ENCODE measurements at places on chromosomes 2 and 18.

- no peak for DNase-seq
Observed at GRCh38 chr2:230693411-230693810, 19.2 kb upstream of the CAB39 start.

GRCh38 chr2:129777146-129777545, 202.3 kb upstream of the RAB6C start:
- peak; percentile 8 for DNase-seq

- DNase-seq = no peak
Observed at GRCh38 chr2:68908392-68908970, 37.3 kb upstream of the BMP10 start.

DNA sequence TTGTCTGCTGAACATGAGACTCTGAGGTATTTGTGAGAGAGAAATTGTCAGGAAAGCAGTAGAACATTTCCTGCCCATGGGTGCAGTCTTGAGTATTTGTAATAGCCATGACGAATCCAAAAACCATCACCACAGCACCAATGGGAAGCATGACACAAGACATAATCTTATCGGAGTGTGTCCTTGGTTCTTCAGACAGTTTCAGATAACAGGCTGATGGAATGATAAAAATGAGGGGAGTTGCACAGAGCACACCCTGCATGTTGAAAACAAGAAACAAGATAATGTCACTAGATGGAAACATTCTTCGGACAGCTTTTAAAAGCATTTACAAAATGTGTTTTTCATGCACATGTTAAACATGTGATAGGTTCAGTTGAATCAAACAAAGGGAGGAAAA, 56.9 kb downstream of the SLC38A11 start:
- DNase-seq = no peak

DNA sequence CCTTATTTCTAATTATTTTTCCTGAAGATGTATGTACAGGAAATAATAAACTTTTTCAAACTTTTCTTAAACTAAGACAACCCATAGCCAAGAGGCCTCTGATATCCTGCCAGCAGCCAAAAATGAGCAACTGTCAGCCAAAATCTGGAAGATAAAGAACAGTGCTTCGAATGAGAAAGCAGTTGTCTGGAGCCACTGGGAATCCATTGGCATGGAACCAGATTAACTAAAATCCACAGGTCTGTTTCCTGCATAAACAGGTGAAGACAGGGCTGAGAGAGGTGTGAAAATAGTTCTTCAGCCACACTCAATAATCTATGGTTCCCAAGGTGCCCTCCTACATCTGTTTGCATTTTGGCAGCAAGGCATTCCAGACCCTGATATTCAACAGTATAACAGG, 1076.7 kb upstream of the PIK3C3 start:
- DNase-seq = no peak

DNA sequence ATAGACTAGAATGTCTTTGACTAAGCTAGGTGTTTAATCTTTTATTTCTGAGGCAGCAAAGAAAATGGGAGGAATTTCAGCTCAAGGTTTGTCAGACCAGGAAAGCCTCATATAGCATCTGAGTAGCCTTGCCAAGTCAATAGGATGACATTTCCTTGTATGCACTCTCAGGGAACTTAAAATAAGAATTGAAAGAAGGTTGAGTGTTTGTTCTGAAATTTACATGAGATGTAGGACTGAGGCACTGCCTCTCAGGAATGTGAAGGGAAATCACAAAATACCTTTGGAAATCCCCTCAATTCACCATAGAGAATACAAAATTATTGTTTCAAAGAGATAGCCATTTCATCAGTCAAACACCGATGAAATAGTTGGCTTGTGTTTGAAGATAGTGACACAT, 392.0 kb upstream of the NRP2 start:
- no peak for DNase-seq

DNA sequence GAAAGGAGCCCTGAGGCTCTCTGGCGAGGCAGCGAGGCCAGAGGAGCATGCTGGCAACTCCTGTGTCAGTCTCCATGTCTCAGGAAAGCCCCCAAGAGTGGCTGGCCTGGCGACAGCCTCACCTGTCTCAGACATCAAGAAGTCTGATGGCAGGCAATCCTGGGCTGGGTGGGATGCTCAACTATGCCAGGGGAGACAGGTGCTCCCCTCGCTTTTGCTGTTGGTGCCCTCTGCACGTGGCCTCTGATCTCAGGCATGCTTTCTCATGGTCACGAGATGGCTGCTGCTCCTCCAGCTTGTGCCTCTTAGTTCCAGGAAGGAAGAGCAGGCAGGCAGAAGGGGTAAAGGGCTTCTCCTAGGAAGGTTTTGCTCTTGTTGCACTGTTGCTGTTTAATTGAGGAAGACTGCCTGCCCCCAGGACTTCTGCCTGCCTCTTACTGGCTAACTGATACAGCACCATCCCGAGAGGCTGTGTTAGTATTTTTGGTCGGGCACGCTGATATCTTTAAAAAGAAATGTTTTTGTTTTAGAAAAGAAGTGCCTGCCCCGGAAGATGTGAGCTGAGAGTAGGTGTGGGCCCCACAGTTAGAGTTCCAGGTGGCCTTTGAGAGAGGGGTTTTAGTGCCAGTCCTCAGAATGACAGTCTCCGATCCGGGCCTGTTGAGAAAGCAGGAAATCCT, 344.8 kb upstream of the HS6ST1 start:
- no peak for DNase-seq

DNA sequence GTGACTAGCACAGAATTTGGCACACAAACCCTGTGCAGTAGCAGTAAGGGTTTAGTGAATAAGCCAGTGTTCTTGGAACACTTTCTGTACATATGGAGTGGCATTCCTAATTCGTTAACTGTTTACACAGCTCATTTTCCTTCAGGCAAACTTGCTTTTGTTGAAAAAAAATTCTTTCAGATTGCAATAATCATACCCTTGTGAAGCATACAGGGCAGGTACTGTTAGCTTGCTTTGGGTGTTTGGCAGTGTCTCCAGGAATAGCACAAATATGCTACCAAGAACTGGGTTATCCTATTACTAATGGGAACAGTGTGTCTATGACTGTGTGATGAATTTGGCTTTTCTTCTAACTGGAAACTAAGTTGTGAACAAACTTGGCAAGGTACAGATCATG, 33.4 kb downstream of the UGP2 start:
- DNase-seq = no peak

DNA sequence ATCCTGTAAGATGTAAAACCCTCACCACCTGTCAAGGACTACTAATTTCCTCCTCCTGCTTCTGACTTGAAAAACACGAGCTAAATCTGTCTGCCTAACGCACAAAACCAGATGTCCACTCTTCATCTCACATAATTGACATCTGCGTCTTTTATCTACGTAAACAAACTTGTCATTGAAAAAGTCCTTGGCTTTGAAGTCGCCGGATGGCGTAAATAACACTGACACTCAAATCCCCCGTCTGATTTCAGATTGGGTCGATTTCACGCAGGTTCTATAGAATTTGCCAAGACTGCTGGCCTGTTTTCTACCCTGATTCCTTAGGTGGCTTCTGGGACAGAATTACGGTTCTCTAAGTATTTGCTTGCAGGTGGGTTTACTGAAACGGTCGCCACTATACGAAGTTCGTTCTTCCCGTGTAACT, 539 bp upstream of the MOB4 start:
- DNase-seq = no peak

GRCh38 chr2:8119782-8120505, 561.9 kb upstream of the ID2 start:
- DNase-seq = peak; percentile 79

DNA sequence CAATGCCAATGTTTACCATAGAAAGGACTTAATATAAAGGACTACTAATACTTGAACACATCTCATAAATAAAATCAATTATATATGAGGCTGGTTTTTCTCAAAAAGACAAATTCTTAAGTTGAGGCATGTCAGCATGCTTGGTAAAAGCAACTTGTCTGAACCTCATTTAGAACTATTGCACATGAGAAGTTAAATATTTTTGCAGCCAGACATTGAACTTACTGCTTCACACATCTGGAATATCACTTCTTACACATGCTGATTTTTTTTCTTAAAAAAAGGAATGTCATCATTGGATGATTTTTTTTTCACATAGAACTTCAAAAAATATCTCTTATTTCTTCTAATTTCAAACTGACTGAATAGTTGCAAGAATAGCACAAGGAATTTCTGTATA, 609.0 kb downstream of the EPHA4 start:
- no peak for DNase-seq

DNA sequence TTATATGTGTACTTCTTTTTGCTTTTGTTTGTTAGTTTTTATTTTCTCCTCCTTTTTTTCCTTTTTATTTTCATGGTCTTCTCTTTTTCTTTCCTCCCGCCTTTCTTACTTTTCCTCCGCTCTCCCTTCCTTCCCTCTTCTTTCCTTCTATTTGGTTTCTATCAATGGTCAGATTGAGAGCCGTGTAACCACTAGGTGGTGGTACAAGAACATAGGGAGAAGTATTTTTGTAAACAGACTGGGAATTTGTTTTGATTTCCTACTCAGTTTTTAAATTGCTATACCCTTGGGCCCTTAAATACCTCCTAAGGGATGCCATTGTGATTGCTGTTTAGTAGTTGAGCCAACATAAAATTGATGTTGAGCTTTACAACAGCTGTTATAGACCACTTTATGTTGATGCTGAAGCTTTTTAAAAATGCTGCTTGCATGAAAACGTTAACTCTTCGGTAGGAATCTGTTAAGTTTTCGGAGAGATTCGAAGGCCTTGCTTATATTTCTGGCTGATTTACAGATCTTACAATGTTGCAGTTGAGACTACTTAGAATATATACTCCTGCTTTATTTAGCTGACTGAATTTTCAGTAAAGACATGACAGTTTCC, 124.2 kb downstream of the UBE2E3 start:
- DNase-seq = no peak

DNA sequence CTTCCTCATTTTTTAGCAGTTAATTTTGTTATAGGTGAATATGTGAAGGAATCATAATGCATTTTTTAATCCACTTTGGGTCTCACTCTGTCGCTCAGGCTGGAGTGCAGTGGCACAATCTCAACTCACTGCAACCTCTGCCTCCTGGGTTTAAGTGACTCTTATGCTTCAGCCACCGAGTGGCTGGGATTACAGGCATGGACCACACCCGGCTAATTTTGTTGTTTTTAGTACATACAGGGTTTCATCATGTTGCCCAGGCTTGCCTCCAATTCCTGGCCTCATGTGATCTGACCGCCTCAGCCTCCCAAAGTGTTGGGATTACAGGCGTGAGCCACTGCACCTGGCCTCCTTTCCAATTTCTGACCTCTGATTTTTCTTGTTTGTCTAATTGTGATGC, 17.7 kb downstream of the SCYGR5 start:
- no peak for DNase-seq

DNA sequence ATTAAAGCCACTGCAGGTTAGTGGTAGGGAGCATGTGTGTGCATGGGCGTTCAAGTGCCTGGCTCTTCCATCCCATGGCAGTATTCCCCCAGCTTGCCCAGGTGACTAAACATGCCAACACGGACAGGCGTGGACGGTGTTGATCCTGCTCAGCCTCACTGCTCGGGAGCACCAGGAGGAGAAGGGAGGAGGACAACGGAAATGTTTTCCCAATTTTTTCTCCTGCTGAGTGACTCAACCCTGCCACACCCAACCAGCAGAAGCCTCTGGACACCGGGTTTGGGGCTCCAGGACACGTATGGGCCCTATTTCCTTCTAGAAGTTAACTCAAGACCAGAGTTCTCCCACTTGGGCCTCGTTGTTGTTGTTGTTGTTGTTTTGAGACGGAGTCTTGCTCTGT, 139.1 kb downstream of the CYP26B1 start:
- DNase-seq = no peak

- DNase-seq = no peak
Observed at GRCh38 chr18:55326134-55326533, 261.9 kb downstream of the TCF4 start.

DNA sequence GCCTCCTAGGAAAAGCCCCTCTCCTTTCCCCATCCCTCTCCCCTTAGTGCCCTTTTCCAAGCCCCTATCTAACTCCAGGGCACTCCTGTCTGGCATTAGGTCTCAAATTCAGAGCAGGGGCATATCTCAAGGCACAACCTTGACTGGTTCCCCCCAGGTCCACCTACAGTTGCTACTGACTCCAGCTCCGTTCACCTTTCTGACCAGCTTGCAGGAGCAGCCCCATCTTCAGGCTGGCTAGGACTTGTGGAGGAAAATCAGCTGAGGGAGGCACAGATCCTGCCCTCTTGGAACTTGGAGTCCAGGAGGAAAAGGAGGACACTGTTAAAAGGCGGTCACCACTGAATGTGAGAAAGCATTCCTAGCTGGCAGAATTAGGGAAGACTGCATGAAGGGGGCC, 152.4 kb downstream of the ZFP36L2 start:
- no peak for DNase-seq

- DNase-seq = no peak
Observed at GRCh38 chr2:152078662-152079061, 20.2 kb downstream of the CACNB4 start.

DNA sequence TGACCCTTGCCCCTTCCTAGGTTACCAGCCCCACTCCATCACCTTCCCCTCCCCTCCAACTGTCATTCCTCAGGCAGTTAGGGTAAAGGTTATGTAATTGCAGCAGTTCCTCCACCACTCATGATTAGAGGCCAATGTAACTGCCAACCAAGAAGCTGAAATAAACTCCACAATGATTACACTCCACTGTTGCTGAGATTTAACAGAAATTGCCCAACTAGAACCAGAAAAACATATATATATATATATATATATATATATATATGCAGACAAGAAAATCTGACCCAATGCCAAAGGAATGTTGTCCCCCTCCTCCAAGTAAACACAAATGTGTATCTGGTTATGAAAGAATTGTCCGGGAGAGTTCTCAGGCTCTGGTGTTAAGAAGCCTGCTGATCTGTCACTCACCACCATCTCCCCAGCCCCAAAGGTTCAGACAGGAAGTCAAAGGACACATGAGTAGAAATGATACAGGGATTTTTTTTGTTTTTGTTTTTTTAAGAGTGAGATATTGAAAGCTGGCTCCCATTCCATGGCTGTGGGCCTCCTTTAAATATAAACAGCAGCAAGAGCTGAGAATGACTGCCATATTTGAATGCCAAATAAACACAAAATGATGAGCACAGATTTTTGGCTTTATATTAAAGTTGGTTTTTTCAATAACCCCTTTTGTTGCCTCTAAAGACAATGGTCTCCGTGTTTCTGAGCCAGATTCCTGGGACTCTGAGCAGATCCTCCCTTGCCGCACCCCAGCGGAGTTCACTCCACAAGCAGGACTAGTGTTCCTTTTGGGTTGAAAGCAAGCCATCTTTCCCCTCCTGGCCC, 127.2 kb upstream of the MAPRE2 start:
- DNase-seq = no peak

DNA sequence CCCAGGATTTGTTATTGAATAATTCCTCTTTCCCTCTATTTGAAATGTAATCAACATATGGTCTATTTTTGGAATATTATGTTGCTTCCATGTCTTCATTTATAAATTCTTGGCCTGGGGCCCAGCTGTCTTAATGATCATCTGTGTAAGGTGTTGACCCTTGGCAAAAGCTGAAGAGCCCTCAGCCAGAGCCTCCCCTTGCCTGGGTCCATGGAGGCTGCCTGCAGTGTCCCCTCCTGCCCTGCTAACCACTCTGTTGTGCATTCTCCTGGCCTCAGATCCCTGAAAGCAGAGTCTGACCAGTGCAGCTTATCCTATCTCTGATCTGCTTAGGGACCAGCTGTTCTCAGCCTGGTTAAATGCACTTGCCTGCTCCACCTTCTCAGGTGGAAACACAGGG, 226.1 kb upstream of the APCDD1 start:
- DNase-seq = no peak
